Activated CD4-positive, CD25-positive, alpha-beta regulatory T cell treated with anti-CD3 and anti-CD28 coated beads, Interleukin-2, amount 50 U/mL, for 72 hours (primary cell): ENCODE measurements at places on chromosomes 13 and 19.

DNA sequence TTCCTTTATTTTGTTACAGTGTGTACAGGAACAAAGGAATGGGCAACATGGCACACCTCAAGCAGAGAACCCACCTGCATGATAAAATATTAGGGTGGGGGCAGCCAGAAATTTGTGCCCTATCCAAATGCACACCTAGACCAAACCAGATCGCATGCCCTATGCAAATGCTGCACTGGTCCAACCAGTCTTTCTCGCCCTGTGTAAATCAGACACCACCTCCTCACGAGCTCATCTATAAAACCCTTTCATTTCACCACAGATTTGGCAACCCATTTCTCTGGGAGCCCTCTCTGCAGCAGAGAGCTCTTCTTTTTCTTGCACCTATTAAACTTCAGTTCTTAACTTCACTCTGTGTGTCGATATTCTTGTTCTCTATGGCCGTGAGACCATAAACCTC lies 1559.2 kb downstream of the SLITRK1 start:
- DNase-seq, result no peak

GRCh38 chr13:25922376-25922775 lies 129.4 kb downstream of the SHISA2 start:
- no peak for DNase-seq

DNA sequence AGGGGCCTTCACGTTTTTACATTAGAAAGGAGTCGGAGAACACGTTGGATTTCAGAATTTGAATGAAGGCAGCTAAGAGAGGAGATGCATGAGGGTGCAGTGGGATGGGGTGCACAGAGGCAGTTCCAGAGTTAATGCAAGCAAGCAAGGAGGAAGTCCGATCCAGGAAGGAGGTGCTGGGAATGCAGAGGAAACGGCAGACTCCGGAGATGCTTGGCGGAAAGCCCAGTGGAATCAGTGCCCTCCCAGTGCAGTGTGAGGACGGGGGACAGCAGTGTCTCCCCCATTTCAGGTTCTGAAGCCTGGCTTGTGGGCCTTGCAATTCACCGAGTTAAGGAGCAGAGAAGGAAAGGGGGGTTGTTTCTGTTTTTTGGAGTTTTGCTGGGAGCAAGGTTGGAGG lies 100.4 kb downstream of the COL4A2 start:
- no peak for DNase-seq

GRCh38 chr13:37647031-37647650 lies 48.6 kb upstream of the POSTN start:
- DNase-seq, result no peak

GRCh38 chr19:40717325-40717879 lies 490 bp downstream of the ITPKC start:
- no peak for DNase-seq

DNA sequence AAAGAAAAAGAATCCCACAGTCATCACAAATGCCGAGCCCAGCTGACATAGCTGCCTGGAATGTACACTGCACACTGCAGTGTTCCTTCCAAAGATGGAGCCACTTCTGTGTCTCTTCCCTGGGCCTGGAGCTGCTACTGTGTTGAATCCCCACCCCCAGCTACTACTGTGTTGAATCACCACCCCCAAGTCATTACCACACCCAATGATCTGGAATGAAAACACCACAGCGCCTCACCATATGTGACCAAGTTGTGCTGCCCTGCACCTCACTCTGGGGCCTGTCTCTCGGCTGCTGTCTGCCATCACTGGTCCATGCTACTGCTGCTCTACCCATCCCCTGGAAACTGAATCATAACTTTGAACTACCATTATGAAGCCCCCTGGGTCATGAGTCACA lies 861.2 kb downstream of the UQCRFS1 start:
- DNase-seq, result no peak

- no peak for DNase-seq
Measured at GRCh38 chr13:31793246-31793645, 53.9 kb downstream of the RXFP2 start.

GRCh38 chr19:10068205-10068604 lies 17.9 kb upstream of the SHFL start:
- no peak for DNase-seq
